Pancreas (tissue), 10 donors: ENCODE measurements at places on chromosomes 7 and 10. TPM values are rescaled to one million over a fixed set of nuclear protein-coding genes. Genes with fewer than 3 reads are reported as not detected.

The DUSP5 gene
- 7.2 TPM for polyA plus RNA-seq

GRCh38 chr7:44309271-44310091, 15.9 kb downstream of the CAMK2B start:
- no peaks in the 10 kb centered on the region for H3K36me3 ChIP-seq
- no peak overlapping the region for H3K27ac ChIP-seq
- no peaks in the 10 kb centered on the region for H3K4me1 ChIP-seq
- peak overlapping the region; percentile 26 for H3K4me3 ChIP-seq
- peak; percentile 46 for DNase-seq

- no peak for DNase-seq
- no peaks in the 10 kb centered on the region for H3K27me3 ChIP-seq
- H3K4me3 ChIP-seq, result no peak overlapping the region
- H3K4me1 ChIP-seq, result no peaks in the 10 kb centered on the region
- no peaks in the 10 kb centered on the region for H3K36me3 ChIP-seq
These were observed 6.9 kb downstream of the PAPOLB start for GRCh38 chr7:4854916-4855315.

GRCh38 chr7:130344271-130344866, at the start of gene CPA5:
CPA5 (plus strand) TSS chr7:130344816; CDS start chr7:130346486, 1,670 bp downstream.
- no peak within 1 kb of the TSS for H3K27ac ChIP-seq
- no peak for DNase-seq

DNA sequence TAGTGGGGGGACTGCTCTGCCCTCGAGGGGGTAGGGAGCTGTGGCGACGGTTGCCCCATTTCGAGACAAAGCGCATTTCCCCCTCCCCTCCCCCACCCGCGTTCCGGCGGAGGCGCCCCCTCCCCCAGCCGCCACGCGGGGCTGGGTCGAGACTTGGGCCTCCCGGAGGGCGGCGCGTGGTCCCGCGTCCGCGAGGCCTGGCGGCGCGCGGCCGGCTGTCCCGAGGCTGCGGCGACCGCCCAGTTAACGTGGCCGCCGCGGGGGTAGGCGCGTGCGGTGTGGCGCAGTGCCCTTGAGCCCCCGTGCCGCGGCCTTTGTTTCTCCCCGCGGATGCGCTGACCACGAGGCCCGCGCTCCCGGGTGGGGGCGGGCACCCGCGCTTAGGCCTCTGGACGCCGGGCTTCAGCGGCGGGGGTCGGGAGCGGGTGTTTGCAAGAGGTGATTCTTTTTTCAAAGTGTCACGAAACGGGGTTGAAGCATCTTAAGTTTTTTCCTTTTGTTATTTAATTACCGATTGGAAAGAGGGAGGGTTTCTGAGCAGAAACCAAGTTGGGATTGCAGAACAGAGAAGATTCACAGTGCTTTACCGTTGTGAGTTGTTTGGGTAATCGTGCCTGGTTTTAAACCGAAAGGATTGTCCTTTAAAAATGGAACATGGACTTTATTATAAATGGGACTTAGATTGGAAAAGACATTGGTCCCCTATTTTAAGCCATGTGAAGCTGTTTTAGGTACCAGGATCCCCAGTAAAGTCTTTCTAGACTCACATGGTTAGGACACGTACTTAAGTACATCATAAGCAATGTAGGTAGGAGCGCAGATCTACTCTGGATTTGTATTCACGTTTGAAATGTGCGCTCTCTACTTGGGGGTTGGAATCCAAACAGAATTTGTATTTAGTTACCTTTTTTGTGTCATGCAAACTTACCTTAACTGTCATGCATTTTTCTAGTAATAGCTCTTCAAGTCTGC, 760 bp downstream of the CBX3 start:
- peak overlapping the region; percentile 94 for H3K27ac ChIP-seq
- H3K27me3 ChIP-seq, result no peaks in the 10 kb centered on the region
- H3K4me1 ChIP-seq, result peaks cover 16% of the 10 kb centered on the region
- peak overlapping the region; percentile 68 for H3K4me3 ChIP-seq

DNA sequence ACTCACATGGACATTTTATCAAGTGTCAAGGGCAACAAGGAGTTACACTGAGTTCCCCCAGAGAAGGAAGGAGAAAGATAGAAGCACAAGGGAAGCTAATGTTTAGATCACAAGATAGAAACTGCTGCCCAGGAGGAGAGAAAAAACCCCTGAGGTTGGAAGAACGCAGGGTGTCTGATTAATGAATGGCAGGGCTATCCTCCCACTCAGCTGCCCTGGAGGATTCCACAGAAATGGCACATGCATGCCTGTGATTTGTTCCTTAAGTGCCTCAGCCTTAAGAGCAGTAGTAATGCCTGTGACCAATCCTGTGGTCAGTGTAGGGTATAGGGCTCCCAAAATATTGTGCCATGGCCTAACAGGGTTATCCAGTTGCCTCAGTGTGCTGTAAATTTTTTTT, 20.2 kb downstream of the DNAJB9 start:
- H3K4me3 ChIP-seq, result no peak overlapping the region
- H3K27me3 ChIP-seq, result no peaks in the 10 kb centered on the region
- no peak overlapping the region for H3K27ac ChIP-seq

The EPHB6 gene
- polyA plus RNA-seq, result 117 TPM

- DNase-seq, result no peak
- H3K4me1 ChIP-seq, result no peaks in the 10 kb centered on the region
- no peak overlapping the region for H3K27ac ChIP-seq
- H3K36me3 ChIP-seq, result no peaks in the 10 kb centered on the region
- H3K27me3 ChIP-seq, result no peaks in the 10 kb centered on the region
These were observed 39.2 kb downstream of the TOMM7 start for GRCh38 chr7:22783421-22783820.

The THAP5 gene
- polyA plus RNA-seq, result 10.3 TPM

DNA sequence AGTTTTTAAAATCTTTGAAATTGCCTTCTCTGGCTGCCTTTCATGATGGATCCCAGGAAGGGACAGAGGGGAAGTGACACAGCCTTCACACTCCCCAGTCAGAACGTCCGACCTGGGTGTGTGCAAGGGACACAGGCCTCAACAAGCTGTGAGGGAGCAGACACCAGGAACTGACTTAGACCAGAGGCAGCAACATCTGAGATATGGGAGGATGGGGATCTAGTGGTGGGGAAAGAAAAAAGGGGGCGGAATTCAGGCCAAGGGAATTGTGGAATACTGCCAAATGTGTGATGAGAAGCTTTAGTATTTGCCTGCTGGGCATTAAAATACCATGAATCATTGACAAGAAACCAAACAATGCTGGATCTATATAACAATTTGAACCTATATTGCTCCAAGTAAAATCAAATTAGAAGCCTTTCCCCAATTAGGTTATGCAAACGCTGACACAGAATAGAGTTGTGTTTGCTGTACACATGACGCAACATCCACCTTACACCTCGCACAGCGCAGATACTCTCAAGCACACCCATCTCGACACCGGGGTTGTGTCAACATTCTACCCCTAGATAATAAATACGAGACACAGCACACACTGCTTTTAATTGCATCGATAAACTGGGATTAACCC, 17.2 kb upstream of the MNX1 start:
- DNase-seq, result no peak
- H3K27me3 ChIP-seq, result no peaks in the 10 kb centered on the region
- no peaks in the 10 kb centered on the region for H3K4me1 ChIP-seq
- no peaks in the 10 kb centered on the region for H3K36me3 ChIP-seq
